ENCODE measurements at places on chromosomes 13 and 19. TPM values are rescaled to one million over a fixed set of nuclear protein-coding genes. Genes with fewer than 3 reads are reported as not detected.

GRCh38 chr19:56837492-56838023 lies 3.0 kb downstream of the PEG3 start:
- H3K4me3 ChIP-seq, result no peak overlapping the region
- peaks cover 10% of the 10 kb centered on the region for H3K4me1 ChIP-seq
- H3K27ac ChIP-seq, result no peak overlapping the region
- no peaks in the 10 kb centered on the region for H3K36me3 ChIP-seq

DNA sequence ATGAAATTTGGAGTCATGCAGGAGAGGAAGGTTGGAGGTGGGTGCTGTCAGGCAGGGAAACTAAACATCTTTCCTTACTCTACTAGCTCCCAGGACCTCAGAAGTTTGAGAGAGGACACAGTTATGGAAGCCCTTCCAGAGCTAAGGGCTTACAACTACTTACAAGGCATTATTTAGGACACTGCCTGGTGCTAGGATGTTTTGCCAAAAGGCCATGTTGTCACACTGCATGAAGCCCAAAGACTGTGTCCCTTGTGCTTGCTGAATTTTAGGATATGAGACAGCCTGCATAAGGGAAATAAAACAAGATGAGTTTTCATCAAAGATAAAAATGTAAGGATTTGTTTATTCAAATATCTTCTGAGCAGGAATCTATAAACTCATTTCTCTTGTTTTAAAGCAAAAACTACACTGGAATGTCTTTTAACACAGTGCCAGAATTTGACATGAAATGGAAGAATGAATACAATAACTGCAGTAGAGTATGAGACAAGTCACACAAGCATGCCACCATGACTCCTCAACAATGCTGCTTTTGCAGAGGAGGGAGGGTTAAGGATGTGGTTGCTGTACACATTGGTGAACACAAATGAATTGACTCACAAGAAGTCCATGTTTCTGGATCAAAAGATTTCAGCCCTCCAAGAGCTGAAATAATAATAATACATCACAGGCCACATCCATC lies 258.4 kb downstream of the SPRY2 start:
- no peak overlapping the region for H3K4me3 ChIP-seq
- H3K36me3 ChIP-seq, result no peaks in the 10 kb centered on the region
- no peak for DNase-seq
- no peak overlapping the region for H3K27ac ChIP-seq

DNA sequence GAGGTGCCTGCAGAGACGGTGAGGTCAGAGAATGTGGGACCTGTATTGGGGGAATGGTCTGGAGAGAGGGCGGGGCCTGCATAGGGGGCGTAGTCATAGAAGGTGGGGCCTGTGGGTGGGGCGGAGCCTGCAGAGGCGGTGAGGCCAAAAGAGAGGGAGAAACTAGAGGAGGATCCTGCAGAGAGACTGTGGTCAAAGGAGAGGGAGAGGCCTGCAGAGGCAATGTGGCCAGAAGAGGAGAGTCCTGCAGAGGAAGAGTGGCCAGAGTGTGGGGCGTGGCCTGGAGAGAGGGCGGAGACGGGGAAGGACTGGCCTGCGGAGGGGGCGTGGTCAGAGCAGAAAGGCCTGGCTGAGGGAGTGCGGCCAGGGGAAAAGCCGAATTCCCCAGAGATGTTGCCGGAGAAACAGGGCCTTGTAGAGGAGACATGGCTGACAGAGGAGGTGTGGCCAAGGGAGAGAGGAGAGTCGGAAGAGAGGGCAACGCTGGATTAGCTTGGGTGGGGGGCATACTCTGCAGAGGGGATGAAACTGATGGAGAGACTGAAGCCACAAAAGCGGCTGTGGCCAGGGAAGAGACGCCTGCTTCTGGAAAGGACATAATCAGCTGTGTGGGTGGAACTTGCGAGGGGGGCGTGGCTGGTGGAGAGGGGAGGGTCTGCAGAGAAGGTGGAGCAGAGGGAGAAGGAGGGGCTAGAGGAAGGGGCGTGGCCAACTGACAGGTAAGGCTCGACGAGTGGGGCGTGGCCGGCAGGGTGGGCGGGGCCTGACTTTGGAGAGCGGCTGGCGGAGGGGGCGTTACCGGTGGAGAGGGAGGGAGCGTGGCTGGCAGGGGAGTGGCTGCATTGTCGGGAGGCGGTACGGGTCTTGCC lies 2.5 kb downstream of the PRR36 start:
- peak; percentile 91 for DNase-seq
- H3K27ac ChIP-seq, result no peak overlapping the region
- H3K4me1 ChIP-seq, result peaks cover 57% of the 10 kb centered on the region
- peaks cover 25% of the 10 kb centered on the region for H3K27me3 ChIP-seq

GRCh38 chr13:105466376-105466775 lies 1069.1 kb downstream of the EFNB2 start:
- H3K27me3 ChIP-seq, result no peaks in the 10 kb centered on the region
- no peak for DNase-seq
- no peaks in the 10 kb centered on the region for H3K36me3 ChIP-seq
- no peaks in the 10 kb centered on the region for H3K4me1 ChIP-seq
- H3K27ac ChIP-seq, result no peak overlapping the region

GRCh38 chr19:38739440-38740256 lies 4.6 kb downstream of the CAPN12 start:
- no peak overlapping the region for H3K4me3 ChIP-seq
- peaks cover 46% of the 10 kb centered on the region for H3K4me1 ChIP-seq
- no peak overlapping the region for H3K27ac ChIP-seq
- H3K36me3 ChIP-seq, result no peaks in the 10 kb centered on the region
- no peaks in the 10 kb centered on the region for H3K27me3 ChIP-seq
- no peak for DNase-seq

DNA sequence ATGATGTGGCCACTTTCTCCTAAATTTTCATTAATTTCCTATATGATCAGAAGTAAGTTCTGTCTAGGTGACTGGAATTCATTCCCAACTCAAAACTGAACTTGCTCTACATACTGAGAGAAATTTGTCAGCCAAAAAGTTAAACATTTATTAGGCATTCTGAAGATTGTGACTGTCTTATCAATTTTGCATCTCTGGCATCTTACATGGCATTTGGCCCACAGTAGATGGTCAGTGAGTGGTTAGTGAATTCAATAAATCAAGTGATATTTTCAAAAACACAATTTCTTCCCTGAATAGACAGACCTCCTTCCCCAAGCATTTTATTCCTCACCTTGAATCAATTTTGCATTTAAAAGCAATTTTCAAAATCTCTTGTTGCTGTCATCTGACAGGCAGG lies 363.2 kb upstream of the NBEA start:
- H3K4me3 ChIP-seq, result no peak overlapping the region
- no peak overlapping the region for H3K27ac ChIP-seq
- no peaks in the 10 kb centered on the region for H3K36me3 ChIP-seq
- no peaks in the 10 kb centered on the region for H3K27me3 ChIP-seq

The TECR gene
- 158 TPM for total RNA-seq

The ZNF135 gene
- 1.6 TPM for total RNA-seq

The ZNF582 gene
- 2.8 TPM for total RNA-seq
